Femur (tissue), 1 donor: ENCODE measurements at places on chromosomes 3 and 15.

- no peak for DNase-seq
Measured at GRCh38 chr3:43004282-43004681, 25.2 kb downstream of the GASK1A start.

- DNase-seq, result no peak
Measured at GRCh38 chr3:188434594-188434993, 280.6 kb downstream of the LPP start.

DNA sequence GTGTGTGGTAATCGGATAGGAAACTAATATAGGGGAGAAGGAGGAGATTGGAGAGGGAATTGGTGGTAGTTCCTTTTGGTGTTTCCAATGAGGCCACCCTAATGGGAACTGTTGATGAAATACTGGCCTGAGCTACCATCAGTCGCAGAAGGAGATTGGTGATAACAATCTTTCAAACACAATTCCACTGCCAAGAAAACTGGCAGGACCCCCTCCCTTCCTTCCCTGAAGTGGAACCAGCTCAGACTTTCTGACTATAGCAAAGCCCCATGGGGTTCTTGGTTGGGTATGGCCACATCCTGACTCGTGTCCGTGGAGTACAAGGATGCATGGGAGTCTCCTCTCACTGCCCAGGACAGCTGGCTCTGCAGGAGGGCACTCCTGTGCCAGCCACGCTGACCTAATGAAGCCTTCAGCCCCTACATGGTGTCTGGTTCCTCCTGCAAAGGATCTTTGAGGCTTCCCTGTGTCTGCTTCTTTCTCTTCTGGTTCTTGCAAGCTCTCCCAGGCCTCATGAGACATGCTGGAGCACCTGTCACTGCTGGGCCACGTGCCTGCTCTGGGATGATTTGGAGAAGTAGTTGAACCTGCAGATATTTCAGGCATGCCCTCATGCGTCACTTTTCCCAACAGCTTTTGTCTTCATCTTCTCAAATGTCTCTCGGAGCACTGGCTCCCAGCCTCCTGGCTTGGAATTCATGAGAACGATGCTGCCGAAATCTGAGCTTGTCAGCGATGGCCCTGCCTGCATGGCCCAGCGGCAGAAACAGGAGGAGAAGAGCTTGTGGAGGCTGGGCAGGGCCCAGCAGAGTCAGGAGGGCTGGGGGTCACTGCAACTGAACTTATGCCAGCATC, 90.0 kb upstream of the ADPGK start:
- DNase-seq, result peak; percentile 82

GRCh38 chr3:61158216-61158615, 93.0 kb downstream of the FHIT start:
- DNase-seq, result no peak

DNA sequence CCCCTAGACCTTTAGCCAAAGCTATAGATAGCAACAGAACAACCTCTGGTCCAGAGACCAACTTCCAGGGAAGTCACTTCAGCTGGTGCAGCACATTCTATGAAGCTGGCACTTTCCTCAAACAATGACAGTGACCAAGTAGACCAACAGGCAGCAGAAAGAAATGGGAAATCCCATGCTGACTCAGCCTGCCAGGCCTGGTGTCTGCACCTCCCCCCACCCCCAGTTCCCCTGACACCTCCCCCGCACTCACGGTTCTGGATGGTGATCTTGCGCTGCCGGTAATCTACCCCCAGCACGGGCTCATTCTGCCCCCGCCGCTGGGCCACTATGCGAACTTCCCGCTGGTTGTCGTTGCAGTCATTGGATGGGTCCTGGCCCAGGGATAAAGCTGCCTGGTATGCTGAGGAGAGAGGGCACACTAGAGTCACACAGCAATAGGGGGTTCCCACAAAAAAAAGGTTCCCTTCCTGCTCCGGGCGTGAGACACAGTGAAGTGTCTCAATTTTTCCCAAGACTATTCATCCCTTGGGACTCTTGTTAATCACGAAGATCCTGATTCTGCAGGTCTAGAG, 17.0 kb downstream of the ILDR1 start:
- DNase-seq, result no peak

DNA sequence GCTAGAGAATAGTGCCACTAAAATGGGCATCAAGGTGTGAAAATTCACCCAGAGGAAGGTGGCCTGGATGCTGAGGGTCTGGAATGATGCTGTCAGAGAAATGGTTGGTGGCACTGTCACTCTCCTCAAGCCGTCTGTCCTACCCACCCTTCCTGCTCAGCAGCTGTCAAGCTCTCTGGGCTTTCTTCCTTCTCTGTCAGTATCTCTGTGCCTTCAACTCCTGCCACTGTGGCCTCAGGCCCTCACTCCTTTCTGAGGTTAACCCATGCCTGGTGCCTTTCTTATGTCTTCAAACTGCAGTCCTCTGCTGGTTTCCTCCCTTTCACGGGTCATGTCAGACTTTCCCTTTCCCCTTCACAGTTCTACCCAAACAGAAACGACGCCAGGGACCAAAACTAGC, 4.4 kb downstream of the MYO5C start:
- DNase-seq, result no peak

DNA sequence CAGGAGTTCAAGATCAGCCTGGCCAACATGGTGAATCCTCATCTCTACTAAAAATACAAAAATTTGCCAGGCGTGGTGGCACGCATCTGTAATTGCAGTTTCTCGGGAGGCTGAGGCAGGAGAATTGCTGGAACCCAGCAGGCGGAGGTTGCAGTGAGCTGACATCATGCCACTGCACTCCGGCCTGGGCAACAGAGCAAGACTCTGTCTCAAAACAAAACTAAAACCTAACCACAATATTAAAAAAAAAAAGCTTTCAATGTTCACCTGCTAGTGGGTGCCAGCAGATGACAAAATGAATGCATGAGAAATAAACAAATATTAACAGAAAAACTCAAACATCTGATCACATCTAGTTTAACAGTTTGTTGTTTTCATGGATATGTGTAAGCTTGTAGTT, 9.0 kb downstream of the SLC24A1 start:
- DNase-seq, result no peak

- no peak for DNase-seq
Measured at GRCh38 chr3:59531994-59532393, 482.2 kb upstream of the CFAP20DC start.
